ENCODE measurements at places on chromosomes 1 and 21.

DNA sequence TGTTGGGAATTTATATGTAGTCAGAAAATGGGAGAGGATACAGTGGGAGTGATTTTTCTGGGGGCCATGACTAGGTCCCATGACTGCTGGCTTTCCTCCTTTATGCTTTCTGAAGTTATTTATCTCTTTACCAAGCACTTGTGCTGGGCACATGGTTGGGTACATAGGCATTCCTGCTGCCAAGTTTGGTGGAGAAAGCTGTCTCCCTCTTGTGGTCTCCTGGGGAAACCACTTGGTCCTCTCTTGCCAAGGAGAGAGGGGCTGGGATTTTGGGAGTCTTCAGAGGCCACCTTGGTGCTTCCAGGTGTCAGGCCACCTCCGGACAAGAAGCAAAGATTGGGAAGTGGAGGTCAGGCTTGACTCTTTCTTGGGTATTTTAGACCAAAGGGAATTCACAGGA is 120.2 kb upstream of the KCNE2 start:
- DNase-seq, result no peak

- no peak for DNase-seq
Measured at GRCh38 chr1:169305948-169306347, 61.6 kb downstream of the NME7 start.

GRCh38 chr1:156664767-156665411 is 12.3 kb downstream of the NES start:
- DNase-seq, result no peak

- DNase-seq, result peak; percentile 39
Measured at GRCh38 chr1:161119092-161119903, 1.4 kb downstream of the NIT1 start.
